ENCODE measurements at places on chromosomes 4 and X.

- no peak for DNase-seq
These were observed 128.1 kb upstream of the STK26 start for GRCh38 chrX:131894995-131895394.

DNA sequence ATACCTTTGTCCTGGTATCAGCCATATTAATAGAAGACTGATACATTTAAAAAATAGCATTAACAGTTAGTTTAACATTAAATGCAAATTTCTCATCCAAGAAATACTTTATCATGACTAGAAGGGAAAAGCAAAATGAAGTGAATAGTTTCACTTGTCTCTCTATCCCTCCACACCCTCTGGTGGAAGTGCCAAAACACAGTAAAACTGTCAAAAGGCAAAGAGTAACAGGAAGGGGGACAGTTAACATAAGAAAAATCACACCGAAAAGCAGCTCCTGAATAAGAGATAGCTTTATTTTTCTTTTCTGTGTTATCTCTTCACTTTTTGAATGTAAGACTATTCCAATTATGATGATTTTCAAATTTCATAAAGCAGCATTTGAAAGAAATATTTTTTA, 187.2 kb downstream of the FBXW7 start:
- DNase-seq = peak; percentile 44

DNA sequence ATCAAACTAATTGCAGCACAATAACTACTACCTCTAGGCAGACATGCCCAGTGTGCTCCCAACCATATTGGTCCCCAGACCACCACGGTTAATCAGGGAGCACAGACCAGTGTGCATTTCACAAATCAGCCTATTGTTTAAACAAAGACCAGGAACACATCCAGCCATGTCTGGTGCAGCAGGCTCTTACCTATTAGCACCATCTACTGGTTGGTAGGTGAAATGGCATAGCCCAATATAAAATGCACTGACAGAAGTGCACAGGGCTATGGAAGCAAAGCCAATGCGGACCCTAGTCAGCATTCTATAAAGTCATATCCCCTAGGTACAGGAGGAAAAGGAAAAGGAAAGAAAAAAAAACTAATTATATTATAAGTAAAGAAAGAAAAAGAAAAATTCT, 15.5 kb upstream of the CYLC1 start:
- DNase-seq = peak; percentile 46

- no peak for DNase-seq
These were observed 3.7 kb upstream of the MAEA start for GRCh38 chr4:1285790-1286553.

- no peak for DNase-seq
These were observed 63.0 kb downstream of the HADH start for GRCh38 chr4:108052558-108053120.

DNA sequence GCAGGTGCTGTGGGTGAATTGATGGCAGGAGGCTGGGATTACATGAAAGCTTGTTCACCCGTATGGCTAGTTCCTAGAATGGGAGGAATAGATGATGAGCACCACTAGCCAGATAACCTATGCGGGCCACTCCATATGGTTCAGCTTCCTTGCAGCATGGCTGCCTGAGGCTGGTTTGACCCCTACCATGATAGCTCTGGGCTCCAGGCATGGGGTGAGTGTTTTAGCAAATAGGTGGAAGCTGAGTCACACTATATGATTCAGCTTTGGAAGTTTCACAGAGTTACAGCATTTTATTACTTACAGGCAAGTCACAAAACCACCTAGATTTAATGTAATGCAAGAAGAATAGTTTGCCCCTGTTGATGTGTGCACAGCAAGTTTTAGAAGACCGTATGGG, 603.2 kb downstream of the STIM2 start:
- DNase-seq = no peak

- DNase-seq = no peak
These were observed 22.5 kb downstream of the PPA2 start for GRCh38 chr4:105451346-105451745.

- DNase-seq = no peak
These were observed 84.7 kb downstream of the RASL11B start for GRCh38 chr4:52946855-52947254.

GRCh38 chr4:142238589-142238988, 602.2 kb downstream of the IL15 start:
- no peak for DNase-seq

DNA sequence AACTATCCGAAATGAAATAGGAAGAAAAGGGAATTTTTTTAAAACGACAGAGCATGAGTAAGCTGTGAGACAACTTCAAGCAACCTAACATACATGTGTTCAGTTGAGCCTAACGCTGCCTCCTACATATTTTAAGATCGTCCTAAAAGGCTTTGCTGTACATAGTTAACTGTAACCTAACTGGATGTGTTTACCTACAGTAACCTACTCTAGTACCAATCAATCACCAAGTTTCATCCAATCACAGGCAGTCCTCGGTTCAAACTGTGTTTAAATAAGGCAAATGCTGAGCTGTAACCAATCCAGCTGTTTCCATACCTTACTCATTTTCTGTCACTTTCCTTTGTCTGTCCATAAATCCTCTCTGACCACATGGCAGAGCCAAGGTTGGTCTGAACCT, 17.1 kb downstream of the RCHY1 start:
- DNase-seq = no peak

GRCh38 chr4:7387925-7388324, 46.8 kb downstream of the PSAPL1 start:
- no peak for DNase-seq

- no peak for DNase-seq
These were observed 48.6 kb upstream of the ERVMER34-1 start for GRCh38 chr4:52799813-52800212.

- no peak for DNase-seq
These were observed 64.5 kb upstream of the CLDN34 start for GRCh38 chrX:9902656-9903055.

DNA sequence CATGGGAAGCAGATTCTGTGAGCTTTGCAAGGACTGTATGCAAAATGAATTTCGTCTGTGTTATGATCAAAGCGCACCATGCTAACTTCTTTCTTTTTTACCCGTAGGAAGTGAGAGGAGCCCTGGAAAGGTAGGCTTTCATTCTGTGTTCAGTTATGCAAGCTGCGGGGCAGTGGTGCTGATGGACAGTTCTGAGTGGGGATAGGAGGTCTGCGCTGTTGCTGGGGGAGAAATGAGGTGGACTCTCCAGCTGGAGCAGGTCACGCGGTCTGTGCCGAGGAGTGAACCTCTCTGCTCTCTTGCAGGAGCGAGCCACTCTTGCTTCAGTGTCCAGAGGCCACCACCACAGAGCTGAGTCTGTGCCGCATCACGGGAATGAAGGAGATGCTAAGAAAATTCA, 4.5 kb downstream of the TRIML1 start:
- no peak for DNase-seq

GRCh38 chrX:105533951-105534350, 288.4 kb upstream of the NRK start:
- no peak for DNase-seq

GRCh38 chr4:6121941-6122340, 78.4 kb downstream of the JAKMIP1 start:
- DNase-seq = no peak

DNA sequence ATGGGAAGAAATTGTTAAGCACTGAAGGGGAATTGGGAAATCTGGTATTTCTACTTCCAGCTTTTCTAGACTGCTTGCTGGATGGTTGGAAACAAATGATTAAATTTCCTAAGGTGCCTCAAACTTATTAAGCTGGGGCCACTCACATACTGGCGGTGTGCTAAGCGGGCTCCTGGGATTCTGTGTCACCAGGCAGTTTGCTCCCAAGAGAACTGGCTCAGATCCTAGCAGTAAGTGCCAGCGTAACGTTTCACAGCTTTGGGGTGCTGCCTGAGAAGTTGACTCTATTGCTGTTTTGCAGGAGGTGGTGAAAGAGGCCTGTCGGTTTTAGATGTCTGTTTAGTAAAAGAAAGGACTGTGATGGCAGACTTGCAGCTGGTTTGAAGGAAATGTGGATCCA, 6.9 kb upstream of the REELD1 start:
- DNase-seq = no peak

DNA sequence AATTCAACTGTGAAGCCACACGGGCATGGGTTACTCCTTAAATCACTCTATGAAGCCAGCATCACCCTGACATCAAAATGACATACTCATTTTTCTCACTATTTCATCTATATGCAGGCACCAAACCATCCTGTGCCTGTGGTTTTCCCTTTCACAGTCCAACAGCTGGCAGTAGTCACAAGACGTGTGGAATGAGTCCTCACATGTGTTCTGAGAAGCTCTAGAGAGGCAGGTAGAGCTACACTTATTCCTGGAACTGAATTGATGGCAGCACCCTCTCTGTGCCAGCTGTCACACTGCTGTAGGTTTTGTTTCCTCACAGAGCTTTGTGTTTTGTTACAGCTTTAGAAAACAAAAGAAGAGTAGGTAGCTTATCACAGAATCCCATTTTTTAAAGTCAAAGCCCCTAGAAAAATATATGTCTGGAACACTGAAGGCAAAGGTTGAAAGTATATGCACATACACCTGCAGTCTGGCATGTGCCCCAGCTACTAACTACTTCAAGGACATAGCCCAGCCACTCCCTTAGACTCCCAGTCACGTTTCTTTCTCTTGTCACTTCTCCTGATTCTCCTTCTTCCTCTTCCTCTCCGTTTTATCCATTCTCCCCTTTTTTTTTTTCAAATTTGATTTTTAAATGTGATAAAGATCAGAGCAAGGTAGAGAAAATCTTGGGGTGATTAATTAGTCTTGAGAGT, 107.1 kb downstream of the ANXA10 start:
- DNase-seq = no peak

DNA sequence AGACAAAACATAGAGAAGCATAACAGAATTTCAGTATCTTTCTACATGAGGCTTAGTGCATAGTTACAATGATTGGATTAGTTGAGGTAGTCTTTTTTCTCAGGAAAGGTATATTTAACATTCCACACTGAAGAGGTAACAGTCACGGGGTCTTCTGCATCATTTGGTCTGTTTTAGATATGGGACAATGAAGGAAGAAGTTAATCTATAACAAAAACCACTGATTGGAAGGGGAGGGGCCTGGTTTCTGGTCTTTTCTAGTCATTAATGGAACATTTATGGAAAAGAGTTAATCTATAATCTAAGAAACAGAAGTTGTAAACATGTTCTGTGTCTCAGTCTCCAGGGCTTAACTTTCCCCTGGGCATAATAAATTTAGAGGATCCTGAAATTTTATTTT, 37.3 kb upstream of the HPSE start:
- no peak for DNase-seq

- DNase-seq = no peak
These were observed 192.8 kb downstream of the BCOR start for GRCh38 chrX:39904816-39905537.

Data from Kasumi-1 (cell line).